Activated CD4-positive, alpha-beta T cell treated with anti-CD3 and anti-CD28 coated beads, Interleukin-2, Interleukin-6, amounts not matched to agents 100 ng/mL and 50 ng/mL, durations not matched to agents 16 hours and 8 hours (primary cell): ENCODE measurements at places on chromosomes 2 and 18.

GRCh38 chr18:2143636-2144035 is 427.7 kb downstream of the METTL4 start:
- DNase-seq = no peak

GRCh38 chr2:207110310-207110709 is 55.4 kb downstream of the KLF7 start:
- DNase-seq = no peak

DNA sequence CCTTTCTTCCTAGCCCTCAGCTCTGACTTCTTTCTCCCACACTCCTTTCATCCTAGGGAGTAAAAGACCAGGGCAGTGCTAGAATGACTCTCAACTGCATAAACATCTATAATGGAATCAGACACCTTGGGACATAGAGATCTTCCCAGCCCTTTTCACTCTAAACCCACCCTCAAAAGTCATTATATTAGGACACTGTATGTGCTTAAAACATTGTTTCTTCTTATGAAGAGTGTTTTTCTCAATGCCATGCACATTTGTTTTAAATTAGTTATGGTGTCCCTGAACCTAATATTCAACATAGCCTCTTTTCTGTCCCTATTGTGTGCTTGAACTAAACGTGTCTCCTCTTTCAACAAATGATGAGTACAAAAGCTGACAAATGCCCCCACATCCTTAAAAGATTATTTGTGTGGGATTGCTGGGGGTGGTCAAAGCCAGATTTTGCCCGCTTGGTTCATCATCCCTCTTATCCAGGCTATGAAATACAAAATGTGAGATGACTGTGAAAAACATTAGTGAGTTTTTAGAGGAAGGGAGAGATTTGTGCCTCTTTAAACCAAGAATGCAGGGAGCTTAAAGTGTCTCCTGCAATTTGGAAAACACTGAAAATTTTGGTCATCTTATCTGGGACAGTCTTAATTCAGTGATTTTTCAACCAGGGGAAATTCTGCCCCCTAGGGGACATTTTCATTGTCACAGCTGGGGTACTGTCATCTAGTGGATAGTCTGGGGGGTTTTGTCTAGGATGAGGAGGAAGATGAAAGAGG is 29.0 kb downstream of the SERPINB5 start:
- DNase-seq = peak; percentile 54

- no peak for DNase-seq
These were observed 52.6 kb downstream of the RHBDD1 start for GRCh38 chr2:226888378-226888965.

DNA sequence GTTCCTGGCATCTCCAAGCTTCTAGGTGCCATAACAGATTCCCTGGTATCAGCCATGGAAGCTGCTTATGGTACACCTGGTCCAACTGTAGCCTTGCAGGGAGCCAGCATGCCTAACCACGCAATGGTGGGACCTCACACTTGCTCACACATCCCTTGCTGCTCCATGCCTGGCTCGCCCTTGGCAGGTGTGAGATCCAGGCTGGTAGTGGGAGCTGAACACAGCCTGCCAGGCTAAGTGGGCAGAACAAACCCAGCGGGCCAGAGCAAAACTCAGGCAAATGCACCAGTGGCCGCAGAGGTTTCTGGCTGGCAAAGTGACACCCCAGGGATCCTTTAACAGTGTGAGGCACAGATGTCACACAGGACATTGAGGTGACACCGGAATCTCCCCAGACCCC is 185.8 kb downstream of the NDUFA10 start:
- DNase-seq = no peak

GRCh38 chr2:83055376-83056010 is 1403.6 kb downstream of the SUCLG1 start:
- no peak for DNase-seq

DNA sequence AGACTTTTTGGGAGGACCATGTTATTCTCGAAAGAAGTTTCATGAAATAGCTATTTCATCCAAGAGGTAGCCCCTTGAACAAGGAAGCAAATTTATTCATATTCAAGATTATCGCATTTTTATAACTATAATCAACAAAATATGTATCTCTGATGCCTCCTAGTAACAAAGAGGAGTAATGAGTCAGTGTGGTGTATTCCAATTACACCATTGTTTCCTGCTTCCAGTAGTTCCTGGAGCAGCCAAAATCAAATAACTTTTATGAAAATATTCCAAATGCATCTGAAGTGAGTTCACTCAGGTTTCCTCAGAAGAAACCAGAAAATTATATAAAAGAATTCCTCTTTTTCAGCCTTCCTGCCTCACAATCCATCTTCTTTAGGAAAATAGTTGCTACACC is 43.0 kb downstream of the ANKRD36B start:
- no peak for DNase-seq

DNA sequence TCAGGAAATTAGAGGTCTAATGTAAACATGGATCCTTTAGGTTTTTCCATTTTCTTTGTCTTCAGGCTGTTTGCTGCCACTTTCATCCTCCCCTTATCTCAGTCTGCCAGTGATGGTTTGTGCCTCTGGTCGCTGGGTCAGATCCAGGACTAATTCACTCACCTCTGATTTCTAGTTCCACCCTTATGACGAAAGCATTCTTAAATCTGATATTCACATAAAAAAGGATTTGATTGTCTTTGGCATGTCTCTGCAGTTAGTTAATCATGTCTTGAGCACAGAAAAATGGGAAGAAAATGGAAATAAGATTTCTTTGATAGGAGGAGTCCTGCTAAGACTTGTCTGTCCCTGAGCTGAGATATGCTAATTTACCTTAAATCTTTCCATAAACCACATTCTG is 4.6 kb downstream of the IL1RL1 start:
- DNase-seq = no peak

- peak; percentile 8 for DNase-seq
These were observed 4.4 kb downstream of the AFF3 start for GRCh38 chr2:100137866-100138570.

DNA sequence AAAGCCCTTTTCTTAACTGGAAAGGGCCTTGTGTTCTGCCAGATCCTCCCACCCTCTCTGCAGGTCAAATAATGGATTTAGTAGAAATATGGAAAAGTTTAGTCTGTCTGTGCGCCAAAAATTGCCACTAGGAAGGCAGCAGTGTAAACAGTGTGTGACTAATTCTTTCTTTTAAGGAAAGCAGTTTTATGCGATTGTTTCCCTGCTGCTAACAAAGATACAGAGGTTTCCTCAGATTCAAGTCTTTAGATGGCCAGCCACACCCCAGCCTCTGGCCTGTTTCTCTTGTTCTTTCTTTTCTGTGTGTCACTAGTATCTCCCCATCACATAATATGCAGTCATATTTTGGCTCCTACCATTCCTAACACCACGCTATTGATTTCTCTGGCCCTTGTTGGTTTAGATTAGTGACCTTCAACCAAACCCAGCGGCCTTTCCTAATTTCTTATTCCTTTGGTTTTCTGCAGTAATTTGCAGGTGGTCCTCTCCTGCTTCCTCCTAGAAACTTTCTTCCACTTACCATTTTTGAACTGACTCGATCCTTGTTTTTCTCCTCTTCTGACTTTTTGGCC is 157.4 kb downstream of the LTBP1 start:
- no peak for DNase-seq
